Stimulated activated CD8-positive, alpha-beta memory T cell treated with anti-CD3 and anti-CD28 coated beads, Interleukin-15, amount 100 ng/mL, for 24 hours (primary cell): ENCODE measurements at places on chromosomes 1 and 21.

DNA sequence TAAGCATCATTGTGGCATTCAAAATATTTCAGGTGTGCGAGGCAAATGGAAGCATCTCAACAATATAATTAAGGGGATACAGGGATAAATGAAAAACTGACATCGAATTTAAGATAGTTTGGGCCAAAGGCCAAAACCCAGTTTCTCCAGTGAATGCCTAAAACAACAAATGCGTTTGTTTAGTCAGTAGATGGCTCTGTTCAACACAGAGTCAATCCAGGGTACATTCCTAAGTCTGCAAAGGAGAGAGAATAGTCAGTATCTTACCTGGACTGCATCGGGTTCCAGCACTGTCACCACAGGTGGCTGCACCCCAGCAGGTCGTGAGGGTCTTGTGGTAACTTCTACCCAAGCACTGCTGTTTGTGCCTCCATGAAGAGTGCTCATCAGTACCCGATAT, 321.1 kb downstream of the KCTD3 start:
- DNase-seq: no peak

DNA sequence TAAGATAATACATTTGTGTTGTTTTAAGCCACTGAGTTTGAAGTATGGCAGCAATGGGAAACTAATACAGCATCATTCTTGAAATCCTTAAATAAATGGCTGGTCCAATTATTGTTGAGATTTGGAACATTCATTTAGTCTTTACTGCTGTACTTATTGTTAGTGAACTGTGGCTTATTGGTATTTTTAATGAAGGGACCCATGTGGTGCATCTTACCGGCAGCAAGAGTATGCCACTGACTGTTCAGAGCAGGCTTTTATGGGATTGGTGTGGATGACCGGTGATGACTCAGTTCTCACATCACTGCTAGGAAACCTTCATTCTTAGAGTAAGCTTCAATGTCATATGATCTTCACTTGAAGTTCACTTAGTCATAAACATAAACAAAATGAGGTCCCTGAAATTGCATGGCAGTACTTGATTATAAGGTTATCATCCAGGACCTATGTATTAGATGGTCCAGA, 31.5 kb downstream of the PRKAA2 start:
- DNase-seq: no peak

DNA sequence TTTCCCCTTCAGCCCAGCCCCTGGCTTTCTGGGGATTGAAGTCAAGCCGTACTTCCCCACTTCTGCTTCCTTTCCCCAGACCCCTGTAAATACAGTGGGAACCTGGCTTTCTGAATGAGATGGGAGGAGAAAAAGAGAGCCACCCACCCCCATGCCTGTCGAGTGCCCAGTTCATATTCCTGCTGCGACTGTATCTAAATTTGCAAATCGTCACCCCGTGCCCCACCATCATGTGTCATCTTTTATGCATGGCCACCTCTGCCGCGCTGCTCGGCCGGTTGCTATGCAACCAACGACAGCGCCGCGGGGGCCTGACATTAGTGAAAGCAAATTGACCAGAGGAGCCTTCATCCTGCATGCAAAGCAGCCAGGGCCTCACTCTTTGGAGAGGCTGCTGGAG, 143.0 kb downstream of the ELAVL4 start:
- DNase-seq: no peak

DNA sequence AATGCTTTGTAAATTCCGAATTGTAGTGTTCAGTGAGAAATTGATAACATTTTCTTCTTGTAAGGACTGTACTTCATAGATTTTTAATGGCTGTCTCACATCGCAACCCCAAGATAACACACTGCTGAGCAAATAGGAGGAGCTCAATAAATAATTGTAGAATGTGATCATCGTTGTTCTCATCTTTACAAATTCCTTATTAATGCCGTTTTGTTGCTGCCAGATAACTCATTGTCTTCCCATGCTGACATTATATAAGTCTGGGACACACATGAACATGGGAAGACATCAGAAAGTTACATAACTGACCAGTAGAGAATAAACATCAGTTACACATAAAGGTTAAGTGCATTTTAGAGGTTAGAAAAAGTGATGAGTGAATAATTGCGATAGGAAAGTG, 46.4 kb upstream of the TSPAN2 start:
- no peak for DNase-seq

- DNase-seq: no peak
Measured at GRCh38 chr1:155873860-155874259, 14.5 kb downstream of the SYT11 start.

DNA sequence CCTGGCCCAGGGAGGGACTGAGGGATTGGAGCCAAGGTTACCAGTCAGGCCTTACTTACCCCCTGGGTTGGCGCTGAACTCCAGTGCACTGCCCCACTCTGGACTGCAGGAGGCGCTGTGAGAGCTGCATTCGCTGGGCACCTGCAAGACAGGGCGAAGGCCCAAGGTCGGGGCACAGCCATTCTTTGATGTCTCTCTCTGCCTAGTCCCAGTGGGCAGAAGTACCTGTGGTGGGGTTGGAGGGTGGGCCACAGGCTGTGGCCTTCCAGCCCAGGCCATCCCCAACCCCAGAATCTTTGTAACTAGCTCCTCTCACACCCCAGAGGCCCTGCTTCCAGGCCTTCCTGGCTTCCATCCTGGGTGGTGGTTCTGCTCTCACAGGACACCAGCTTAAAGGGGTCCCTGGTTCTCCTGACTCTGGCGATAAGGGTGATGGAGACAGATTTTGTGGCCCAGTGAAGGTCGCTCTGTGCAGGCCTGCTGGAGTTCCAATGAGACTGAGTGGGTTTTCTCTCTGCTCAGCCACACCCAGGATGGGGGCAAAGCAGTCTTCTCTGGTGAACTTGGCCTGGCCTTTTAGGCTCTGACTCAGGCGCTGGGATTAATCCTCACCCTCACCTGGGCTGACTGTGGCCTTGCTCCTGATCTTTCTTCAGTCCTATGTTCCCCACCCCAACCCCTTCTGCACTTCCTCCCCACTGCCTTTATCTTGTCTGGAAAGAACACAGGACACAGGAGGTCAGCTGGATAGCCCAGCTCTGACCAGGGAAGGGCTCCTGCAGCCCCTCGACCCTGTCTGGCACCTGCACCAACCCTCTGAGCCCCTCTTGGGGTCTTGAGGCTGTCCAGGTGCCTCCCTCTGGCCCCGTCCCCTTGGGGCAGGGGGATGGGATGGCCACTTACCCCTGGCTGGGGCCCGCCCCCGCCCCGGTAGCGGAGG, 954 bp downstream of the MYOG start:
- no peak for DNase-seq

DNA sequence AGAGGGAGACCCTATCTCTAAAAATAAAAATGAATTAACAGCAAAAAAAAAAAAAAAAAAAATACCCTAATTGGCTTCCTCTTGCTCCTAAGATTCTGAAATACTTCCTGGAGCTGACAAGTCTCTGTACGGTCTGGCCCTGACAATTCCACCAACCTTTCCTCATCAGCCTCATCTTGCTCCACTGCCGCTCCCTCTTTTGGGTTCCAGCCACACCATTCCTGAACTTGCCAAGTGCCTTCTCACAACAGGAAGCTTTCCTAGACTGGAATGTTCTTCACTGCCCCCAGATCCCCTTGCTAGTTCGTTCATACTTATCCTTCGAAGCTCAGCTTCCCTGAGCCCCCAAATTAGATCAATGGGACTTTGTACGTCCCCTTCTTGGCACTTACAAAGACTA, 37.0 kb downstream of the AKNAD1 start:
- DNase-seq: no peak

GRCh38 chr1:52602856-52603600, 857 bp downstream of the GPX7 start:
- DNase-seq: no peak

DNA sequence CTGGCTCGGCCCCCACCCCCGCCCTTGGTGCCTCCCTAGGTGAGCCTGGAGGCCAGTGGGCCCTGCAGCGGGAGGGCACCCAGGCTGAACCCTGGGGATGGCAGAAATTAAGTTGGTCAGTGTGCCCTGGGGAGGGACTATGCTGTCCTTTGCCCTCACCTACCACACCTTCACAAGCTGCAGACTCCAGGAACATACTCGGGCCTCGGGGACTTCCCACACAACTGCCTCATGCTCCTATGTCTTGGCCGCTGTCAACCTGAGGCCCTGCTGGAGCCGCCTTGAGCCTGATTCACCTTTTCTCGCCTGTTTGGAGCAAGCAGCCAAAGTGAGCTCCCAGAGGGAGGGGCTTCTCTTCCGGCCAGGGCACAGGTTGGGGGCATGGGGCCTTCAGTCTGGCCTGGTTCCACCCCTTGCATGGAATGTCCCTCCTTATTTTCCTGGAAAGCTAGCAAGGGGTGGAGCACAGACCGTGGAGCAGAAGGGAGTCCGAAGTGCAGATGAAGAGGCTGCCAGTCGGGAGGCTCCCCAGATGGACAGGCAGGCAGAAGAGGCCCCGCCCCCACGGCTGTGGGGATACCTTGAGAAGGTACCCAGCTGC, 24.7 kb downstream of the KNCN start:
- no peak for DNase-seq

DNA sequence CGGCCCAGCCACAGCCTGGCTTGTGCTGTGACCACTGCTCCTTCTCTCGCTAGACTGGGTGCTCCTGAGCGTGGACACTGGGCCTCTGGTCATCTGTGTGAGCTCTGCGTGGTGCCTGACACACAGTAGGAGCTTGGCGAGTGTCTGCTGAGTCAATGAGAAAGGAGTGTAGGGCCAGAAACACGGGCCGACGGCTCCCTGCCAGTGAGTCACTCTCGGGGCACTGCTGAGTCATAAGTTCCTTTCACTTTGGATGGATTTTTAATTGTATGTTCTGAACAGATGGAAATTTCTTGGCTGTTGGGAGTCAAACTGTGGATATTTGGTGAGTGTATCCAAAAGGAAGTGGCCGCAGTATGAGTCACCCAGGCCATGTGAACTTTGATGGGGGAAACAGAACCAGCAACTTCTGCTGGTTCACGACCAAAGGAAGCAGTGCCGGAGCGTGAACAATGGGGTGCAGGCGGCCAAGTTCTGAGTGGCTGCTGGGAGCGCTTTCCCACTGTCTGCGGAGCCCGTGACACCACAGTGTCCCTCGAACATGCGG, 41.0 kb upstream of the COL18A1 start:
- no peak for DNase-seq

DNA sequence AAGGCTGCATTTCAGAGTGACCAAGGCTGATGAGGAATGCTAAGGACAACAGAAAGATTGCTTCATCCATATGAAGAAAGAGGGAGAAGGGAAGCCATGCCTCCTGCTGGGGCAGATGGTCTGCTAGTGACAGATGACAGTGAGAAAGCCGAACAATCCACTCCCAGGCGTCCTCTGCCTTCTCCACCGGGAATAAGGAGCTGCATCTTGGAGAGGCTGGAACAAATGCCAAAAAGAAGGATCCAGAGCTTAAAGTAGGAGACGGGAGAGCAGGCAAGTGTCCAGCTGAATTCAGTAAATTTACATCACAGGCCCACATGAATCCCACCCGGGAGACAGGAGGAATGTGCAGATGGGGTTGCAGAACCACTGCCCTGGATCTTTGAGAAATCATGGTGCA, 33.4 kb downstream of the DDX20 start:
- DNase-seq: no peak

- DNase-seq: no peak
Measured at GRCh38 chr1:154750681-154751665, 119.1 kb downstream of the KCNN3 start.

GRCh38 chr1:220707160-220707559, 17.0 kb downstream of the C1orf115 start:
- no peak for DNase-seq

GRCh38 chr1:98044766-98045165, 123.9 kb upstream of the DPYD start:
- no peak for DNase-seq

- no peak for DNase-seq
Measured at GRCh38 chr1:34477632-34478141, 277.2 kb upstream of the GJB5 start.

GRCh38 chr21:21682172-21682571, 684.0 kb downstream of the NCAM2 start:
- no peak for DNase-seq

- DNase-seq: no peak
Measured at GRCh38 chr21:25939396-25939761, 204.6 kb downstream of the GABPA start.

GRCh38 chr1:212692774-212693644, 6.6 kb downstream of the BATF3 start:
- no peak for DNase-seq

- no peak for DNase-seq
Measured at GRCh38 chr1:64608005-64608650, 136.7 kb upstream of the RAVER2 start.

- no peak for DNase-seq
Measured at GRCh38 chr1:164834641-164835040, 275.7 kb downstream of the PBX1 start.

GRCh38 chr1:213779228-213779627, 208.5 kb upstream of the PROX1 start:
- no peak for DNase-seq

- DNase-seq: no peak
Measured at GRCh38 chr1:39666772-39667171, 5.1 kb downstream of the NT5C1A start.

- no peak for DNase-seq
Measured at GRCh38 chr1:68725001-68725752, 228.3 kb upstream of the DEPDC1 start.

- no peak for DNase-seq
Measured at GRCh38 chr1:22104865-22105437, 37.9 kb downstream of the WNT4 start.

DNA sequence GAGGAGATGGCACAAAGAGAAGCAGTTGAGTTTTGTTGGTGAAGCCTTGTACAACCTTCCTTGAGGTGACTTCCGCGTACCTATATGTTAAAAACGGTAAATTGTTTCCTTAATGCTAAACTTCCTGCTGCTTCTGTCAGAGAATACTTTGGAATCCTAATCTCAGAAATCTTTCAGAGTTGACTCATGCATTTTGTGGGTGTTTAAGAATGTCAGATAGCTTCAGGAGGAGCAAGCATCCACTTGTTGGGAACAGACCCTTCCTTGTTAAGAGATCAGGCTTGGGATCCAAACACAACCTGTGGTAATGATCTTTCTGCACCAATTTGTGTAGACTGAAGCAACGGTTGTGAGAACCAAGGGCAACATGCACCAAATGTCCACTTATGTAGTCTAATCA, 29.5 kb downstream of the AK4 start:
- no peak for DNase-seq

GRCh38 chr1:183023601-183024316, 539 bp downstream of the LAMC1 start:
- DNase-seq: no peak

- no peak for DNase-seq
Measured at GRCh38 chr1:233863901-233864545, 40.5 kb upstream of the SLC35F3 start.
